ENCODE measurements at places on chromosomes 1 and 21.

DNA sequence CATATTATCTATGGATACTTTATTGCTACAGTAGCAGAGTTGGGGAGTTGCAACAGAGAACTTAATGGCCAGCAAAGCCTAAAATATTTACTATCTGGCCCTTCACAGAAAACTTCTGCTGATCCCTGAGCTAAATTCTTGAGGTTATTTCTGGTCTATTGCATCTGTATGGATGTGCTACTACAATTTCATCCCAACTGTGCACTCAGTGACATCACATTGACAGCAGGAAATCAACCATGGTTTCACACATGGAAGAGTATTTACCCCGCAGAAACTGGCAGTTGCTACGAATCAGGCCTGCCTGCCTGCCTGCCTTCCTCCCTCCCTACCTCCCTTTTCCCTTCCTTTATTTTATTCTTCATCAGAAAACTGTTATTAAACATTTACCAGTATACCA is 12.1 kb downstream of the CLCA2 start:
- no peak for DNase-seq

- DNase-seq: no peak
These were observed 26.1 kb upstream of the FHAD1 start for GRCh38 chr1:15220825-15221431.

DNA sequence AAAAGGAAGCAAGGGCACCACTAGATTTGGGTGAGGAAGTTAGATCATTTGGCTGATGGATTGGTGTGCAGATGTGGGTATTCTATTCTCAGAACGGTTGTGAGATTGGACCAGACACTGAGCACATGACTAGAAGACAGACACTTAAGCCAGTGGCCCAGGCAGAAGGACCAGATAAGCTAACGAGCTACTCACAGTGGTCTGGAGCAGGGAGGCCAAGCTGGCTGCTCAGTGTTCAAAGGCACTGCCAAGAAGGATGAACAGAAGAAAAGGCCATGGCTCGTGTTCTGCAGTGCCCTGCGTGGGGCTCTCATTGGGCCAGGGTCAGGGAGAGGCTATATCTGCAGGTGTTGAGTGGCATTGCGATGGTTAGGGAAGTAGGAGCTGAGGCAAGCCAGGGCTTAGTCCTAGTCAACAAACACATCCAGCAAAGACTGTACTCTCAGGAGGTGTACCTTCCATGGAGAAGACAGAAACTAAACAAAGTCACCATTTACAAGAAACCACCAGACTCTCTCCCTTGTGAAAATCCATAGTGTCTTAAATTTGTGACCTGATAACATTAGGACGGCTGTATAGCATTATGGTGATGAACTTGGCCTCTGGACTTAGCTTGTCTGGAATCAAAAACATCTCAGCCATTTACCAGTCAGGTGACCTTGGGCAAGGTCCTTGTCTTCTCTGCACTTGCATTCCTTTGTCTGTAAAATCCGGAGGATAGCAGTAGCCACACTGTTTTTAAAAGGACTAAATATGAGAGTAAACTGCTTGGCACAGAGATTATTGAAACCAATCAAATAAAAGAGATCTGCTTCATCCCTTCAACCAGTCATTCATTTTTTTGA is 274.5 kb downstream of the SIPA1L2 start:
- no peak for DNase-seq

GRCh38 chr1:110508028-110508940 is 10.7 kb downstream of the KCNA10 start:
- no peak for DNase-seq

DNA sequence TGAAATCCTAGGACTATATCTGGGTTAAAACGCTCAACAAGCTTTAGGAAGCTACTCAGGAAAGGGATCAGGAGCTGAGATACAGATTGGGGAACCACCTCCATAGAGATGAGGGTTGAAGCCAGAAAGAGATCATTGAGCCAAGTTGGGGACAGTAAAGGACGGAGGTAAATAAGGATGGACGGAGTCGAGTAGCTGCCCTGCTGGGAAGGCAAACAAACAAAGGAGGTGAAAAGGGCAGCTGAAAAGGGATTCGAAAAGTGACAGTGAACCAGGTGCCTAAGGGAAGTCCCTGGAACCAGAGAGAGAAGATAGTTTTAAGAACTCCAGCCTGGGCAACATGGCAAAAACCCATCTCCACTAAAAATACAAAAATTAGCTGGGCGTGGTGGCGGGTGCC is 6.3 kb upstream of the CAMSAP2 start:
- DNase-seq: no peak

DNA sequence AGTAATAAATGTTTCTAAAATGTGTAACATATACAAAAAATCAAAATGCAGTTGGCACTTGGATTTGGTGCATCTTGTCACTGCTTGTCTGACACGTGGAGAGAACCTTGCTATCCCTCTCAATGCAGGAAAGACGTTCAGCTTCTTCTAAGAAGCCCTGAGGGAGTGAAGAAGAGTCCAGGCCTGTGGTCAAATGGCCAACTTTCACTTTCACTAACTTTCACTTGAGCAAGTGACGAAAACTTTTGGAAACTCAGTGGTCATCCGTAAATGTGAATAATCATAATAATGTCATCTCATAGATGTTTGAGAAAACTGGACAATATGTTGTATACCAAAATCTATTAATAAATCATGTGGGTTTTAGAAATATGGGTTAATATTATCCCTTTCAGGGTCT is 61.9 kb downstream of the ERG start:
- no peak for DNase-seq

- DNase-seq: no peak
These were observed 104.0 kb upstream of the RUNX3 start for GRCh38 chr1:25033828-25034705.

DNA sequence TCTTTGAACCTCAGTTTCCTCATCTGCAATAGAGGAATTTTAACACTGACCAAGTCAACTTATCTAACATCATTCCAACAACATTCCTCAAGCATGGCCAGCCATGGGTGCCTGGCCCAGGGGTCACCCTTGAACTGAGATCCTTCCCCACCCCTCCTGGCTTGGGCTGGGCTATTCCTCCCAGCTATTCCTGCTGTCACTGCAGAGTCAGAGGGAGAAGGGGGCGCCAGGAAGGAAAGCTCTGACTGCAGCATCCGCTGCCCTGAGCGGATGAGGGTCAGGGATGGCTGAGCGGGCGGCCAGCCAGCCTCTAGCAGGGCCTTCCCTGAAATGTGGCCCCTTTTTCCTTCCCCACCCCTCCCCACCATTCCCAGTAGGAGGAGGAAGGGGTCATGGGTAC is 3.1 kb downstream of the TINAGL1 start:
- DNase-seq: no peak

DNA sequence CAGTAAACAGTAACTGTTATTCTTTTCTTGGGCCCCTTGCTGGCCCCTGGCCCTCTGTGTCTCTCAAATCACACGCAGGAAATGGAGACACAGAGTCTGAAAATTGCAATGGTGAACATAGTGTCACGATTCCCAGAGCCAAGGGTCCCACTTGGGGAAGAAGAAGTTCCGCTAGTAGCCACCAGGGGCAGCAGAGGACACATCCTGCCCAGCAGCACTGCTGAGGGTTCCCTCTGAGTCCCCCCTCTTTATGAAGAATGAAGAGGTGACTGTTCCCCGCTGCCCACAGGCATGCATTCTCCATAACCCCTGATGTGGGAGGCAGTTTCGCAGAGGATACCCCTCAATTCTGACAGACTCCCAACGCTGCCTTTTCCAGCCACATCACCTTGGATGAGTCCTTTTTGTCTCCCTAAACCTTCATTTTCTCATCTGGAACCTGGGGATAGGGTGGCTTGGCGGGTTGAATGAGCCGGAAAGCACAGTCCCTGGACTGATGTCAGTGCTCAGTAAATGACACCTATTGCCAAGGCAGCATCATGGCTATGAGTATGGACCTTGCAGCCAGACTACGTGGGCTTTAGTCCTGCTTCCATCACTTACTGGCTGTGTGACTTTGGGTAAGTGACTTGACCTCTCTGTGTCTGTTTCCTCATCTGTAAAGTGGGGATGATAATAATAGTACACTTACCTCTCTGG is 238.0 kb upstream of the TMEM51 start:
- no peak for DNase-seq

DNA sequence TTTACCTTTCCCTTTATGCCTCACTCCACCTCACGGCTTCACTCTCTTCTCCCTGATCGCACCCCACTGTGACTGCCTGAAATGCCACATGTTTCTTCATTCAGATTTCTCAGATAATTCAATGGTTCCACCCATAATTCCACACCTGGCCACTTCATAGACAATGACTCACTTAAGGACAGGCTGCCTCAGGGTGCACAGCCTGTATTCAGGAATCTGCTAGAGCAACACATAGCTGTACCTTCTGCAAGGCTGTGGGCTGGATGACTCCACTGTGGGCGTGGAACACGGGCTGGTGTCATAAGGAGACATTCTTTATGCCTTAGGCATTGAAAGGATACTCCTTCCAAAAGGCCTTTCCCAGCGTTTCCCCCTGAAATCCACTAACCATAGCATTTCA is 36.1 kb downstream of the L1TD1 start:
- DNase-seq: no peak

DNA sequence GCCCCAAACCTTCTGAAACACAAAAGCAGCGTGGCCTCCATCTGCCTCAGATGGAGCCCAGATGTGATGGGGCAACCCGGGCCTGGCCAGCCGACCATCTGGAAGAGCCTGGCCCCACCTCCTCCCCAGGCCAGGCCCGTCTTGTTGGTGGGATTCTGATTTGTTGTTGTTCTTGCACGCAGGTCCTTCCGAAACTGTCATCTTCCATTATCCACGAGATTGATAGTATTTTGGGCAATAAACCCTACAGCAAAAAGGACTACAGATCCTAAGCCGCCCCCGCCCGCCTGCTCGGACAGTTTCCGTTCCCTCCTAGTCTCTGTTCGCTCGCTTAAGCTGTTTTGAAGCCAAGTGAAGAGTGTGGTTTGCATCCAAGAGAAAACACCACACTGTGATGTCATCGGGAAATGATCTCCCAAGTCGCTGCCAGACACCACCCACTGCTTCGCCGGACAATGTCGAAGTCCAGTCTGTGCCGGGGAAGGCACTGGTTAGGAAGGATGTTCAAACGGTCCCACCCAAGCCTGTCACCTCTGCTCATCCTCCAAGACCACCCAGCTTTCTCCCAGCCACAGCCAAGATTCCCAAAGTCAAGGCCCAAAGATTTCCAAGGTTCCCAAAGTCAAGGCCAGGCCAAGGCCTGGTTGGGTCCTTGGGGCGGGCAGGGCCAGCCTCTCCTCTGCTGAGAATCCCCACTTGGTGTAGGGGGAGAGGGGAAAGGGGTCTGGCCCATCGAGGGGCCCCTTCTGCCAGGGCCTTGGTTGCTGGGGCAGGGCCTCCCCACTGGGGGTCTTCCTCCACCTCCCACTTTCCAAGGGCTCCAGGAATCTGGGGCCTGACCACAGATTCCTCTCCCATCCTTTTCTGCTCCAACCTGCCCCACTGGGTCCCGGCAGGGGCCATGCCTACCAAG is 52.9 kb downstream of the KCNAB2 start:
- DNase-seq: no peak

GRCh38 chr1:32876341-32877210 is 5.9 kb upstream of the FNDC5 start:
- DNase-seq: peak; percentile 53

- DNase-seq: no peak
These were observed 3.2 kb upstream of the SRM start for GRCh38 chr1:11062965-11063401.

DNA sequence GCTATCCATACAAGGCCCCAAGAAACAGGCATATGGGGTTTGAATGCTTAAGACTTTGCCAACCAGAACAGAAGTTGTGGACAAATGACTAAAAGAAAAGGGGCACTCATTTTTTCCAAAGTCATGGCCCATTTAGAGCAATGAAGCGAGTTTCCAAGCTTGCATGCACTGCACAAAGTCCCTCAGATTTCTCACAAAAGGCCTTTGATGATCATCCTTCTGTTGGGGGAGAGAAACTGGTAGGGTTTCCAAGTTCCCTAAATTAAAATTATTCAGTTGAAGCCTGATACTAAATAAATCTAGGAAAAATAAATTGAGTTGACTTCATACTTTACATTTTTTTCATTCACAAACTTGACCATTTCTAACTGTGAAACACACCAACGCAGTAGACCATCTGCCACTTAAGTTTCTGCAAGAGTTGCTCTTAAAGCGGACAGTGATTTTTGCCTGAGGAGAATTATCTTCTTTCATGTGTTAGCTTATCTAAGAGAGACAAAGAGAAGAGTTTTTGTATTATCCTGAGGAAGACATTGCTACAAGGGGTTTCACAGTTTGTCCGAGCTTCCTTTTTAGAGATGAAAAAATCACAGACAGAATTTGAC is 139.2 kb downstream of the SEC16B start:
- no peak for DNase-seq

DNA sequence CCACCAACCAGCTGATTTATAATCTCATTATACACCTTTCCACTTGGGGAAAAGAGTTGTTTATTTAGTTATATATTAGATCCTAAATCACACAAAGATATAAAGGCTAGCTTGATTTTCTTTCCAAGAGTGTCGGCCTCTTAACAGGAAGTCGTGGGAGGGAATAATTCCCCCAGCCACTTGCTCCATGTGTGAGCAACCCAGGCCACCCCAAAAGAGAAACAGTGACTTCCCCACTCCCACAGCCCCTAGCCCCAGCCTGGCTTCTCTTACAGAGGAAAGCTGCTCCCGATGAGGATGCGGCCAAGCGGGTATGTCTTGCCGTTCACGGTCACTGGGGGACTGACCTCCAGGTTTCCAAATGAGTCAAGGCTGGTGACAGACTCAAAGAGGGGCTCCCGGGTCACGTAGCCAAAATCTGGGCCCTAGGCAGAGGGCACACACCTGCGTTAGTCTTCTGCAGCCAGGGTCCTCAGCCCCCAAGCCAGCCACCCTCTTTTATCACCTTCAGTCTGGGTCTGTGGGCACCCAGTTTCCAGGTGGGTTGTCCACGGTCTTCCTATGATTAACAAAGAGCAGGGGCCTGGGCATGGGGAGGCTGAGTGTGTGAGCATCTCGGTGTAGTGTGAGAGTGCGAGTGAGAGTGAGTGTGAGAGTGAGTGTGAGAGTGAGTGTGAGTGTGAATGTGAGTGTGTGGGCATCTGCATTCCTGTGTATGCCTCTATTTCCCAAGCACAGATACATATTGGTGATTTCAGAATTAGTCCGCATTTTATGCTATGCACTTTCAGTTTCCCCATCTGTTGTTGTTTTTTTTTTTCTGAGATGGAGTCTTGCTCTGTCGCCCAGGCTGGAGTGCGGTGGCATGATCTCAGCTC is 25.4 kb upstream of the SDHB start:
- DNase-seq: no peak

- no peak for DNase-seq
These were observed 296.3 kb upstream of the ZP4 start for GRCh38 chr1:238186887-238187574.

GRCh38 chr1:226373376-226373775 is 34.5 kb downstream of the PARP1 start:
- no peak for DNase-seq

All from activated naive CD4-positive, alpha-beta T cell (primary cell).